ENCODE measurements at places on chromosomes 1 and 21. TPM values are rescaled to one million over a fixed set of nuclear protein-coding genes. Genes with fewer than 3 reads are reported as not detected.

WNT9A gene
- 0.61 TPM for total RNA-seq

DNA sequence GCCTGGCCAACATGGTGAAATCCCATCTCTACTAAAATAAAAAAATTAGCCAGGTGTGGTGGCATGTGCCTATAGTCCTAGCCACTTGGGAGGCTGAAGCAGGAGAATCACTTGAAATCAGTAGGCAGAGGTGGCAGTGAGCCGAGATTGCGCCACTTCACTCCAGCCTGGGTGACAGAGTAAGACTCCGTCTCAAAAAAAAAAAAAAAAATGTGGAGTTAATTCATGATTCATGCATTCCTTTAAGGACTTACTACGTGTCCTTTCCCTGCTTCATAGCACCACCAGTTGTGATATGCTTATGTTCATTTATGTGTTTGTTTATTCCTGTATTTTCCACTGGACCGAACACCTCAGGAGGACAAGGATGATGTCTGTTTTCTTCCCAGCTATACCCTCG is 12.7 kb upstream of the PRELP start:
- DNase-seq, result peak; percentile 76

- DNase-seq, result no peak
Observed at GRCh38 chr1:9907441-9907840, 2.6 kb downstream of the CTNNBIP1 start.

DNA sequence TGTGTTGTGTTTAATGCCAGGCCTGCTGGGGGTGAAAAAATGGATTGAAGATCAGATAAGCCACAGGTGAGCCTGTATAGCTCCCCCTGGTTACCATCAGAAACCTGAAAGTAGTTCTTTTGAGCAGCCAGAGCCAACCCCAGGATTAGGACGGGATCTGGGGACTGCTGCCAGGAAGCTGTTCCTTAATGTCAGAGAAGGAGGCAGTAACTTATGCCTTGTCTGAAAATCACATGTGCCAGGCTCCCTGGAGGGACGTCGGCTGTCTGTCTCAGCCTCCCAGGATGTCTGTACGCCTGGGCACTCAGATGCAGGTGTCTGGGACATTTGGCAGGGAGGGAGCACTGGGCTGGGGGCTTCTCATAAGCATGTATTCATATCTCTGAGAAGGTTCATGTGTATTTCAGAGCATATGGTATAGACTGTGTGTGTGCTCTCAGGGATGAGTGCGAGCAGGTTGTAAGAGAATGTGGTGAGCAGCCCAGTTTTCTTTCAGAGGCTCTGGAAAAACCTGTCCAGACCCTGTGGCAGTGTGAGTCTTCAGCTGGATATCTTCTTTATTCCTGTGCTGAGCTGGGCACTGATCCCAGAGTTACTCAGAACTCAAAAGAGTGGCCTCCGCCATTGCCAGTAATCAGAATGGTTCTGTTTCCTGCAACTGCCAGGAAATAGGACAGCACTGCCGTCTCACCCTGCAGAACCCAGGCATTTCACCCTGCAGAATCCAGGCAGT is 2.8 kb downstream of the FAM43B start:
- DNase-seq, result no peak

DNA sequence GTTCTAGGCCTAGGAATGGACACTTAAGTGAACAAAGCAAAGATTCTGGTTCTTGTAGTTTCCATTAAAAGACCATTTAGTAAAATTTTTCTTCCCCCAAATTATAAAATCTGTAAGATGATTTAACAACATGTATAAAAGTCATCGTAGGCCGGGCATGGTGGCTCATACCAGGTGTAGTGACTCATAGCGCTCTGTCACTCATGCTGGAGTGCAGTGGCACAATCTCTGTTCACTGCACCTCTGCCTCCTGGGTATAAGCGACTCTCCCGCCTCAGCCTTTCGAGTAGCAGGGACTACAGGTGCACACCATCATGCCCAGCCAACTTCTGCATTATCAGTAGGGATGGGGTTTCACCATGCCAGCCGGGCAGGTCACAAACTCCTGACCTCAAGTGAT is 9.1 kb downstream of the ASPM start:
- no peak for DNase-seq

TOR3A gene
- 24.8 TPM for total RNA-seq

DNA sequence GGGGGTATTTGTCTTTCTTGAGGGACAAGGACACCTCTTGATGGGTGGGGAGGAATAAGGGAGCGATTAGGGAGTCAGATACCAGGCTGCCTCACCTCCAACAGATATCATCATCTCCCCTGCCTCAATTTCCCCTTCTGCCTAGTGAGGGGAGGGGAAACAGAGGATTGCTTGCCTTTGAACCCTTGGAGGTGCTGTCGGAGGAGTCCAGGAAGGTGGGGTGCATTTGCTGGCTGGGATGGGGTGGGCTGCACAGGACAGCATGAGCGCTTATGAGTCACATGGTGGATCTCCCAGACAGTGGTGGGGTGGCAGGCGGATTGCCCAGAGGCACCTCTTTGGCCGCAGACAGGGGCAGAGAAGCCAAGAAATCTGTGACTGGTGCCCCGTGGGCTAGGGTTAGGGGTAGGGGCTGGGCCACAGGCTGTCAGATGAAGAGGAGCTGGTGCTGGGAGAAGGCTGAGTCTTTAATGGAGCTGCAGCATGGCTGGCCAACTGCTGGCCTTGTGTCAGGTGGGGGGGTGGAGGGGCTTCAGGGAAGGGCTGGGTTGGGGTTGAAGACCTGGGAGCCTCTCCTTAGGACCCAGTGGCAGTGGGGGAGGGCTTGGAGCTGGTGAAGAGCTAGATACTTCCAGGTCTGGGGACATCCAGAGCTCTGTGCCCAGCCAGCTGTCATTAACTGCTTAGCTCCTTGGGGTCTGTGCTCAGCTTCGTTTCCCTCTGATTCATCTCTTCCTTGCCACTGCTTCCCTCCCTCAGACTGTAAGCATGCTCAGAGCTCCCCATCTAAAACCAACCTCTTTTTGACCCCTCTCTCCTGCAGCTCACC is 7.0 kb upstream of the ADORA1 start:
- no peak for DNase-seq
